ENCODE measurements at places on chromosomes 2 and 18.

- DNase-seq = no peak
Observed at GRCh38 chr2:226330206-226330605, 469.4 kb downstream of the IRS1 start.

GRCh38 chr18:12252061-12252460 lies 2.1 kb upstream of the CIDEA start:
- DNase-seq = no peak

GRCh38 chr2:97645695-97646629 lies at the start of gene COX5B:
Gene COX5B, plus strand, starts transcription at chr2:97646062. Its CDS starts 25 bp downstream, at chr2:97646087.
- DNase-seq = peak; percentile 99

DNA sequence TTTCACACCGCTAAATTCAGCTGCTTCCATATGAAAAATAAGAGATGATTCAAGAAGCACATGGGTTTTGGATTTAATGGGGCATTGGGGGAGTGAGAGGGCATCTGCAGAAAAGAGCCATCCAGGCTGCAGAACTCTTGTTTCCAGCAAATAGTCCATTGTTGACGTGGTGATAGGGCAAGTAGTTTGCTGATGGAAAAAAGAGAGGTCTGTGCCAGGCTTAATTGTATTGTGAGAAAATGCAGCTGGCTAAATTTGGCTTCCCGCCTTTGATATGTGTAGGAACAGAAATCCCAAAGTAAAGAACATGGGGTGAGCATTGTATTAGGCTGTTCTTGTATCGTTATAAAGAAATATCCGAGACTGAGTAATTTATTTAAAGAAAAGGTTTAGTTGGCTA lies 199.5 kb downstream of the SETBP1 start:
- DNase-seq = no peak

DNA sequence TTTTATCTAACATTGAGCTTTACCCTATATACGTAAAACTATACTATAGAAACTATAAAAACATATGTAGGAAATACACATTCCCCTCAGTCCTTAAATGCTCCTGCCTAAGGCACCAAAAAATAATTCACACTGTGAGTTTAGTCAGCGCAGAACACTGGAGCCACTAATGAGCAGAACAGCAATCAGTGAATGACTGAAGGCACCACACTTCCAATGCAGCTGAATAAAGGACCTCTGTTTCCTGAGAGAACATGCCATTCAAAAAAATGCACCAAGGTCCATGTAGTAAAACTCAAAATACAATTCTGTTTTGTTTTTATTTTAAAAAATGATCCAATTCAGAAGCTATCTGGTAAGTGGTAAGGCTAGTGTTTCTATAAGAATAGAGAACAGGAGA lies 1280.6 kb upstream of the NRXN1 start:
- DNase-seq = no peak
